Transverse colon (tissue), 4 donors: ENCODE measurements at places on chromosomes 4 and X.

GRCh38 chr4:28378109-28378830, 1517.6 kb downstream of the STIM2 start:
- no peak for DNase-seq

DNA sequence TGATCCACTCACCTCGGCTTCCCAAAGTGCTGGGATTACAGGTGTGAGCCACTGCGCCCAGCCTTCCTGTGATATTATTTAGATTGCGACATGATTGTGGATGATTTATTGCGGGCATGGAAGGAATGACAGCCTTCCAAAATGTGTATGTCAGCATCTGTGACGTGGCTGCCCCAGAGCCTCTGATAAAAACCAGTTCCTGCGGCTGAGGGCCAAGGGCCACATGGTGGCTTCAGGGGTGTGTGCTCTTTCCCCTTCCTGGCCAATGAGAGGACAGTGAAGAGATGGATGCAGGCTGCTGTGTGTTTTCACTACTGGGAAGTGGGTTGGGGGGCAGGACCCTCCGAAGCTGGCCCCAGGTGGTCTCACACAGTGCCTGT, 57.4 kb upstream of the HGFAC start:
- DNase-seq: no peak

DNA sequence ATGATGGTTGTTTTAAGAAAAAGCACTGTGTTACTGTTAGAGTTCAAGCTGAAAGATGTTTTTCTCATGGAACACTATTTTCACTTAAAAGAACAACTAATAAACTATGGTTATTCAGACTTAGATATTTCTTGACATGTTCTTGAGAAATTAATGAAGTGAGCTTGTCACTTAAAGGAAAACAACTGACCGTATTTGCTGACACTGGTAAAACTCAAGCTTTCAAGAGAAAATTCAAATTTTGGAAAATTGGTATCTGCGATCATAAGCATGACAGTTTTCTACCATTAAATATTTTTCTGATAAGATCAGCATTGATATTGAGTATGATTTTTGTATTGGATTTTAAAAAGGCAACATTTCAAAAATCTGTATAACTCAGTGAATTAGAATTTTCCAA, 549.5 kb upstream of the ACTRT1 start:
- no peak for DNase-seq

DNA sequence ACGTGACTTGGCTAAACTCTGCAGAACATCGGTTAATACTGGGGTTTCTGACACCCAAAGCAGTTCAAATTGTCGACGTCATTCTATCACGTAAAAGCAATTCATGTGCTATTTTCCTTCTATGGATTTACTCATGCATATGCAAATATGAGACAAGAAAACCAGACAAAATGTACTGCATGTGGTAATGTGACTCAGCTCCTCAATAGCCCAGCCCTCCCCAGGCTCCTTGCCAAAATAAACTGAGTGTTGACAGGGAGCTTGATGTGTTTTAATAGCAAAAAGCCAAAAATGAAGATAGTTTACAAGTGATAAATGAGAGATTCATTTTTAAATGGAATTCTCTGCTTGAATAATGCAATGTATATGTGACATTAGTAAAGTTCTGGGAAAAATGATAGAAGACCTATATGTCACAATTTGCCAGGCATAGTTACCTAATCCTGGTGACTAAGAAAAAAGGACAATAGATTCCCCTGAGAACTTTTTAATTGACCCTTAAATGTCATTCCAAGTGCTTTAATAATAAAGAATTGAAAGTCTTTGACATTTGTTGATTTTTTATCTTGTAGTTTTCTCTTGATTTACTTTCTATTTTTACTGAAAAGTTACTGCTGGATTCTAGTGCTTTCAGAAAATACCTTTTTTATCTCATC, 1700.6 kb upstream of the TENM3 start:
- DNase-seq: no peak
